ENCODE measurements at places on chromosomes 6 and 20.

DNA sequence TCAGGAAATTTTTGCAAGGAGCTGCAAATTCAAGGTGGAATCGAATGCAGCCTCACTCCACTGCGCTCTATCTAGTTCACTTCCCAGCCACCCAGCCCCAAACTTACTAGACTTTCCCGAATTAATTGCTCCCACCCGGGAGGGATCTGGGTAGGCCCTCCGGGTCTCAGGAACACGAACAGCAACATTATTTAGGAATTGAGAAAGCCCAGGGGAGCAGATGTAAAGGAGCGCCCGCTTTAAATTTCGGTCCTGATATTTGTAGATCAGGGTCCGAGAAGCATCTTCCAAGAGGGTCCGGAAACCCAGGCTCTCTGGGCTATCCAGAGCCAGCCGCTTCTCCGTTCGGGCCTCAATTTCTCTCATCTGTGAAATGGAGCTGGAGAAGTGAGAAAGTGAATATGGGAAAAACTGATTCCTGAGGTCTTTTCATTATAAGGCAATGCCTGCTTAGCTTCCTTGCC is 490 bp upstream of the ID1 start:
- H3K4me3 ChIP-seq = peak overlapping the region; percentile 95
- peaks cover 2% of the 10 kb centered on the region for H3K4me1 ChIP-seq
- no peaks in the 10 kb centered on the region for H3K36me3 ChIP-seq

- no peaks in the 10 kb centered on the region for H3K4me1 ChIP-seq
- H3K36me3 ChIP-seq = no peaks in the 10 kb centered on the region
- H3K27ac ChIP-seq = no peak overlapping the region
- no peak overlapping the region for H3K4me3 ChIP-seq
These were observed 12.9 kb upstream of the NT5E start for GRCh38 chr6:85436939-85437495.

GRCh38 chr20:40339661-40340449 is 349.2 kb downstream of the MAFB start:
- H3K27me3 ChIP-seq = no peaks in the 10 kb centered on the region
- H3K4me1 ChIP-seq = no peaks in the 10 kb centered on the region
- H3K36me3 ChIP-seq = no peaks in the 10 kb centered on the region
- no peak for DNase-seq

- no peak overlapping the region for H3K27ac ChIP-seq
- DNase-seq = no peak
- H3K36me3 ChIP-seq = no peaks in the 10 kb centered on the region
These were observed 955.6 kb downstream of the TBC1D32 start for GRCh38 chr6:120378582-120379220.

DNA sequence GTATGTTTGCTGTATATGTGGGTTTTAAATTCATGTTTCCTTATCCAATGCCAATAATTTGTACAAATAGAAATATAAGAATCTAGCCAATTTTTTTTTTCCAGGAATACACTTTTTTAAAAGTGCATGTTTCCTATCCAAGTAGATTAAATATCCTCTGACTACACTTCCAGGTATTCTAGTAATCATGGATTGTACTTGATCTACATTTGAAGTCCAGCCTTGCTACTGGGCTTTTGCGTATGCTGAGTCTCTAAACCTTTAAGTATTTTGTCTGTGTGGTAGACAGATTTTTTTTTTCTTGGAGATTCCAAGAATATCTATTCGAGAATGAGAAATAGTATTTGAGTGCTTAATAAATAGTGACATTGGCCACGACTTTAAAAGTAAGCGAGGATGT is 188.3 kb downstream of the SASH1 start:
- no peaks in the 10 kb centered on the region for H3K27me3 ChIP-seq
- H3K4me1 ChIP-seq = peaks cover 36% of the 10 kb centered on the region
- peak overlapping the region; percentile 70 for H3K4me3 ChIP-seq

DNA sequence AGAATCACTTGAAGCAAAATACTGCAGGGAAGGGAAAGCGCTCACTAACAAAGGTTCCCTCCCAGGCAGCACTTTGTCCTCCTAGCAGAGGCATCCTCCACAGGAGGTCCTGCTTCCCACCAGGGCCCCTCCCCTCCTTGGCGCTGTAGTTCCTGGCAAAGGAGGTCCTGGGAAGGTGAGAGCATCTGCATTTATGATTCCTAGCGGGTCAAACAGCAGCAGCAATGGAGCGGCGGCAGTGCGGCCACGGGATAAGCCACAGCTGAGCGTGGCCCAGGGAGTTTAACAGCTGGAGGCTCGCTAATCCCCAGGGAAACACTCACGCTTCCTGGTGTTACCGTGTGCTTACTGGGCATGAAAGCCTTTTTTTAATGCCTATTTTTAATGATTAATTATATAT is 185.8 kb downstream of the TTLL2 start:
- no peaks in the 10 kb centered on the region for H3K4me1 ChIP-seq
- no peaks in the 10 kb centered on the region for H3K36me3 ChIP-seq
- no peak for DNase-seq
- H3K27me3 ChIP-seq = no peaks in the 10 kb centered on the region
- no peak overlapping the region for H3K27ac ChIP-seq
- no peak overlapping the region for H3K4me3 ChIP-seq

DNA sequence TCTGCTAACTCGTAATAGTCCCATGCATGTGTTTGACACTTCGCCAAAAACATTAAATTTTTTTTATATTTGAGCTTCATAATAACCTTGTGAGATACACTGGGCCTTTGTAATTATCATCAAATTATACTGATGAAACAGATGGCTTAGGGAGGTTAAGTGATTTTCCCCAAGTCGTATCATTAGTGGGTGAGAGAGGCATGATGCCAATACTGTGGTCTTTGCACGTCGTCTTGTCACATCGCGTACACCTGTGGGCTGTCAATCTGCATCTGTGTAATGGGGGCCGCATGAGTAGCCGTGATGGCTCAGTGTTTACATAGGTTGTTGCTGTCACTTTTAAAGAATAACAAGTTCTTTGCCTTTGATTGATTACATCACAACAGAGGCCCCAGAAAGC is 1.7 kb downstream of the PRL start:
- H3K27me3 ChIP-seq = no peaks in the 10 kb centered on the region
- H3K4me1 ChIP-seq = no peaks in the 10 kb centered on the region
- no peak overlapping the region for H3K27ac ChIP-seq
- H3K4me3 ChIP-seq = no peak overlapping the region
- no peaks in the 10 kb centered on the region for H3K36me3 ChIP-seq
- no peak for DNase-seq

DNA sequence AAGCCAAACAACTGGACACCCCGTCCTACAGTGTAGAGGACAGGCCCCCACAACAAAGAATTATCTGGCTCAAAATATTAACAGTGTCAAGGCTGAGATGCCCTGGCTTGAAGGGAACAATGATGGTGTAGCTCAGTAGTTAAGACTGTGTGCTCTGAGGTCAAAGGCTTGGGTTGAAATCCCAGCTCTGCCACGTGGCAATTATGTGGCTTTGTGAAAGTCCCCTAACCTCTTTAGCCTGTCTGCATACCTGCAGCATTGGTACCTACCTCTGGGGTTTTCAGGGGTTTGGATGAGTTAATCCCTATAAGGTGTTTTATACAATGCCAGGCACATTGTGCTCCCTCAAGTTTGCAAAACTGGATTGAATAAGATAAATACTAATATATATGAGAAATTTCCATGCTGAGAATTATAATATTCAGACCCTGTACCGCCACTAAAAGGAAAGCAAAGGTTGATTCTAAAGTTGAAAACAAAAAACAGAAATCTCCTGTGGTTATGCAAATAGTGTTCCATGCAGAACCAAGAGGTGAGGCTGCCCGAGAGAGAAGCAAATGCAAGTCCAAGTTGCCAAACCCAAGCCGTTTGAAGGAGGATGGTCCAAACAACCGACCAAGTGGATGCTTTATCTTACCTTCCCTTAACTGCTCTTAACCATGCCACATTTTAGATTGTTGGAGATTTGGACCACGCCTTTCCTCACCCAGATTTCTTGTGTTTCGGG is 199.8 kb downstream of the NFATC2 start:
- no peak for DNase-seq

- H3K4me3 ChIP-seq = no peak overlapping the region
- no peaks in the 10 kb centered on the region for H3K4me1 ChIP-seq
- no peaks in the 10 kb centered on the region for H3K27me3 ChIP-seq
- H3K36me3 ChIP-seq = no peaks in the 10 kb centered on the region
- no peak for DNase-seq
- no peak overlapping the region for H3K27ac ChIP-seq
These were observed 103.5 kb downstream of the CD24 start for GRCh38 chr6:106870824-106871717.

GRCh38 chr20:41182296-41183212 is 45.2 kb downstream of the PLCG1 start:
- no peaks in the 10 kb centered on the region for H3K27me3 ChIP-seq
- DNase-seq = no peak
- H3K4me3 ChIP-seq = no peak overlapping the region
- no peaks in the 10 kb centered on the region for H3K36me3 ChIP-seq
- peaks cover 34% of the 10 kb centered on the region for H3K4me1 ChIP-seq

DNA sequence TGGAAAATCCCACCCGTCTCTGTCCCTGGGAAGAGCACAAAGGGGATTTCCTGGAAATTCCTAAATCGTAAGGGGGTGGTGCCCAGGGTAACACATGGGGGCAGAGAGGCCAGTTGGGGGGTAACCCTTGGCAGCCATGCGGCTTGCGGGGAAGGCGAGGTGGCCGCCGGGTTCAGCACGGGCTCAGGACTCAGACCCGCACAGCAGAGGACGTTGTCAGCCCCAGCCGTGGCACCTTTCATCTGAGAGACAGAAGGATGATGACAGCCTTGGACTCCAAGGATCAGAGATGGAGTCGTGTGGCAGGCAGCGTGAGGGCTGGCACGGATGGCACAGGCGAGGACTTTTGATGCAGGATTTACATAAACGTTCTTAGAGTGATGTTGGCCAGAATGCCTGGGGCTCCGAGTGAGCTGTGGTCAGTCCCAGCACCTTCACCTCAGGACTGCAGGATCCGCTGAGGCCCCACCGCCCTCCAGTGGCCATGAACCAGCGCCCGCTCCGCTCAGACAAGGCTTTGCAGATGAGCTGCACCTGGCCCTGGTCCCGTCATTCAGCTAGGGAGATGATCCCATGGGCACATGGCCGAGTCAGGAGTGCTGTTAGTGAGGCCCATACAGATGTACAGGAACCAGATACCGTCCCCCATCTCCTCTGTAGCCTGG is 190.3 kb downstream of the TAF4 start:
- no peak overlapping the region for H3K27ac ChIP-seq
- H3K36me3 ChIP-seq = no peaks in the 10 kb centered on the region
- no peak overlapping the region for H3K4me3 ChIP-seq
- H3K4me1 ChIP-seq = no peaks in the 10 kb centered on the region

DNA sequence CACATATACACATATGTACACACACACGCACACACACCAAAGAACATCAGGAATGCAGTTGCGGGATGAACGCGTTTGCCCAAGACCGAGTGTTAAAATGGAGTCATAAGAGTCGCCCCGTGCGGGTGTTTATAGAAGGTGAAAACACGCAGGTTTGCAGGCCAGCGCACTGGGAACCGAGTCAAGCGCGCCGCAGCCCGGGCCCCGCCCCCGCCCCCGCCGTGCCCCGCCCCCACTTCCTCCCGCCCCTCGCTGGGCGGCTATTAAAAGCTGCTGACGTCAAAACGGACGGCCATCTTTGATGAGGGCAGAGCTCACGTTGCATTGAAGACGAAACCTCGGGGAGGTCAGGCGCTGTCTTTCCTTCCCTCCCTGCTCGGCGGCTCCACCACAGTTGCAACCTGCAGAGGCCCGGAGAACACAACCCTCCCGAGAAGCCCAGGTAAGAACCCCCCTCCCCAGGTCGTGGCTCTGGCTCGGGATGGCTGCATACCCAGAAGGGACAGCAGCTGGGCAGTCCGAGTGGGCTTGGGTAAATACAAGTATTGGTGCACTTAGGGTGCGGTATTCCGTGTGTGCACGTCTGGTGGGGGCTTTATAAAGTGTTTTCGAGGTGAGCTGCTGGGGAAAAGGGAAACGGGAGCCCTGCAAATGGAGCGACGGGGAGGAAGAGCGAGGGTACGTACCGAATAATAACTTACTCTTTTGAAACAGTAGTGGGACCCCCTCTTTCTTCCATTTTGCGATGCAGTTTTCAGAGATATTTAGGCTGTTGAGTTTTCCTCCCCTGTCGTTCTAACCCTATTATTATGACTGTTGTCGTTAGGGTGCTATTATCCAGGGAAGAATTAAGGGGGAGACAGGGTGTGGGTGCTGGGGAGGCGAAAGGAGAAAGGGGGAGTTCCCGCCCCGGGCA is at the start of gene SNAP25:
Gene SNAP25, plus strand, starts transcription at position 295 of the 916 bp plus-strand sequence. CDS start 56,662 bp downstream, outside the sequence.
- H3K27ac ChIP-seq = peak within 1 kb of the TSS; percentile 82
- H3K27me3 ChIP-seq = peaks cover 3% of the 10 kb centered on the region
- peak within 1 kb of the TSS; percentile 73 for H3K4me3 ChIP-seq

DNA sequence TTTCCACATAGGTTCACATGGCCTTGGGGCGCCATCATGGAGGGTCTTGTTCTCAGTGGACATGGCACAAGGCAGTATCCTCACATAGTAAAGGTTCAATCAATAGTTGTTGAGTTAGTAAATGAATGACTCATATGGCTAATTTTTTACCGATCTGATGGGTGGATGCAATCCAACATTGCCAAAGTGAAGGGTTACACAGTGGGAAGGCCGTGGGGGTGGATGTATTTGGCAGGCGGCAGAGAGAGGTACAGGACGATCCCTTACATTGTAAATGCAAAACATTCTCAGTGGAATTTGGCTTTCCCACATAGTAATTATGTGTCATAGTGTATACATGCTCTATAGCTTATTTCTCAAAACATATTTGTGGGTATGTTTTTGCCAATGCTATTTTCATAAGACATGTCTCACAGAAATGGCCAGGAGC is 21.0 kb upstream of the PDE7B start:
- H3K4me1 ChIP-seq = no peaks in the 10 kb centered on the region
- no peaks in the 10 kb centered on the region for H3K36me3 ChIP-seq
- DNase-seq = no peak
- H3K27ac ChIP-seq = no peak overlapping the region
- no peak overlapping the region for H3K4me3 ChIP-seq

DNA sequence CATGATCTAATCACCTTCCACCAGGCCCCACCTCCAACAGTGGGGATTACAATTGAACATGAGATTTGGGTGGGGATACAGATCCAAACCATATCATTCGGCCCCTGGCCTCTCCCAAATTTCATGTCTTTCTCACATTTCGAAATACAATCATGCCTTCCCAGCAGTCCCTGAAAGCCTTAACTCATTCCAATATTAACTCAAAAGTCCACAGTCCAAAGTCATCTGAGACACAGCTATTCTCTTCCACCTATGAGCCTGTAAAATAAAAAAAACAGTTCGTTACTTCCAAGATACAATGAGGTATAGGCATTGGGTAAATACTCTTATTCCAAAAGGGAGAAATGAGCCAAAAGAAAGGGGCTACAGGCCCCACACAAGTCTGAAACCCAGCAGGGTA is 222.6 kb downstream of the SOD2 start:
- H3K36me3 ChIP-seq = no peaks in the 10 kb centered on the region
- H3K27ac ChIP-seq = no peak overlapping the region
- no peak for DNase-seq
- no peaks in the 10 kb centered on the region for H3K27me3 ChIP-seq
- no peak overlapping the region for H3K4me3 ChIP-seq
- H3K4me1 ChIP-seq = peaks cover 4% of the 10 kb centered on the region

Measured in thoracic aorta (tissue), 2 donors.